ENCODE measurements at places on chromosomes 7 and 10.

GRCh38 chr7:54392935-54393334, 149.2 kb upstream of the VSTM2A start:
- no peak for DNase-seq

DNA sequence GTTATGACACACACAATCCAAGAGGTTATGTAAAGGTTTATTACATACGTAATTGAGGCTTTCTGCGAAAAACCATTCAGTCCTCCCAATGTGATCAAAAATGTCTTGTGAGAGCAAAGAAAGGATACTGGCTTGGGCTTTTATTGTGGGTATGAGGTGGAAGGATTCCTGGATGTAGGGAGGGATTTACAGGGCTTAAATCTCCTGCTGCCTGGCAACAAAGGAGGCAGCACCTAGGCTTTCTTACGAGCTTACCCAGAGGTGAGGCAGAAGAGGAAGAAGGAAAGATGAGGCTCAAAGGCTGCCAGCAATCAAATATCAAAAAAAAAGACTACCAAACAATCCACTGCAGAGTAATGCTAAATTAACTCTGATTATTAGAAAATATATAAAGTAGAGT, 1149.5 kb upstream of the POT1 start:
- DNase-seq: no peak

DNA sequence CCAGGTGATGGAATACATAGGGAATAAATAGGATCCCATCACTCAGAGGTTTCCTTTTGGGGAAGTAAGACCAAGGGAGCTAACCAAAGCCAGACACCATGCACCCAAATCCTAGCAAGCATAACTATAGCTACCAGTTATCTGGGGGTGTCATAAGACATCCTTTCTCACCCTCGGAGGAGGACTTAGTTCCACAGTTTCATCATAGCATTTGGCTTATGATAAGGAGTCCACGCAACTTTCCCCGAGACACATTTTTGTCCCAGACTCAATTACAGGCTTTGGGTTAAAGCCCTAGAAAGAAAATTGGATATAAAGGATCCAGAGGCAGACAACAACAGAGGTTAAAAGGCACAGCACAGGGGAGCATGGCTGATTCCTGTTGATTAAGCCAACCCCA, 442.9 kb downstream of the HTR7 start:
- peak; percentile 16 for DNase-seq

GRCh38 chr7:22861576-22861975, 38.9 kb upstream of the TOMM7 start:
- no peak for DNase-seq

DNA sequence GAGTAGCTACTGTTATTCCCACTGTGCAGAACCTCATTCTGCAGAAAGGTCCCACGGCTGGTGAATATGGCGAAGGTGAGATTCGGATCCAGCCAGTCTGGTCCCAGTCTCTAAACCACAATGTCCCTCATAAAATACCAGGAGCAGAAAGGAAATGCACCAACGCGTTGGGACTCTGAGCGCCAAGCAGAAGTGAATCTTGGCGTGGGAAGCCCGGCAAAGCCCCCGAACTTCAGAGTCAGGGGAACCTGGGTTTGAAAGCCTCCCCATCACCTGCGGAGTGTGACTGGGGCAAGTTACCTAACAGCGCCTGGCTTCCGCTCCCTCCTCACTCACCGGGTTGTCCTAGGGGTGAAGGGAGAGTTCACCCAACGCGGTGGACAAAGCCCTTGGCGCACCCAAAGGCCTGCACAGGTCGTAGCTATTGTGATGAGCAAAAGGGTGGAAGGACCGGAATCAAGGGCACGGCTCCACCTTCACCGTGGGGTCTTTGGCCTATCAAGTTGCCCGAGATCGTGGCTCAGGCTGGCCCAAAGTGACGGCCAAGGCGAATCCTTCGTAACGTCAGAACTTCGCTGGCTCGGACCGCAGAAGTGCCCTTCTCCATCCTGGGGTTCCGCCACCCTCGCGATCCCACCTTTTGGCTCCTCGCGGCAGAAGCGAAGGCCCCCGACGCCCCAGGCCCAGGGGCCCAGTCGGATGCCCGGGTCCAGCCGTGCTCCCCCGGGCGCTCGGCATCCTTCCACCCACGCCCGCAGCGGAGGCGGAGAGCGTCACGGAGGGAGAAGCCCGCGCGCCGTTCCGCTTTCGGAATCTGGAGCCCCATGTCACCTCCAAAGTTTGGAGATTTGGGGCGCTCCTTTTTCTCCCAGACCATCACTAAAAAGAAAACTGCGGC, 811 bp downstream of the RGS10 start:
- no peak for DNase-seq

- no peak for DNase-seq
Observed at GRCh38 chr7:44564606-44565005, 9.1 kb downstream of the DDX56 start.

DNA sequence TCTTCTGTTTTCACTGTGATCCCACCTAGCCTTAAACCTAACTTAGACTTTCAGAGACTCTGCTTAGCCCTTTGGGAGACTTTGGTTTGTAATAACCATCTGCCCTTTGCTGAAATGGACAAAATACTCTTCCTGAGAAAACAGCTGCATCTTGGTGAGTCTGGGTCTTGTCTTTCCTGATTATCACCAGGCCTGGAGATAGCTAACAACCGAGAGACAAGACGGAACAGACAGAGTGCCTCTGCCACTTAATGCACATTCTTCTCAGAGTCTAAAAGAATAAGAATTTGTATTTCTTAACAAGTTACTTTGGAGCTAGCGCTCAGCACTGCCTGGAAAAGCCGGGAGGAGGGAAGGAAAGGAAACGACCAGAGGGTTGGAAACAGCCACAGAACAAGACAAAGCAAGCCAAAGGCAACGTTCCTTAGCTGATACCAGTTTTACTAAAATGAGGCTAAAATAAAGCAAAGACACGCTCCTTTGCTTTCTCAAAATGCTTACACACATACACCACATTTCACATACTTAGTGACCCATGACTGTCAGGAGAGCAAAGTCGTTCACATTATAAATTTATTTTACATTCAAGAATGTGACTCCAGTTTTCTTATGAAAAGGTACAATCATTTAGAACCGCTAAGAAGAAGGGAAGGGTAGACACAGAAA, 70.3 kb upstream of the DGKI start:
- DNase-seq: no peak

GRCh38 chr10:7308826-7309225, 102.0 kb downstream of the SFMBT2 start:
- DNase-seq: no peak

- DNase-seq: no peak
Observed at GRCh38 chr10:98076086-98076485, 45.7 kb upstream of the CRTAC1 start.

- no peak for DNase-seq
Observed at GRCh38 chr7:11665357-11665756, 166.6 kb downstream of the THSD7A start.

DNA sequence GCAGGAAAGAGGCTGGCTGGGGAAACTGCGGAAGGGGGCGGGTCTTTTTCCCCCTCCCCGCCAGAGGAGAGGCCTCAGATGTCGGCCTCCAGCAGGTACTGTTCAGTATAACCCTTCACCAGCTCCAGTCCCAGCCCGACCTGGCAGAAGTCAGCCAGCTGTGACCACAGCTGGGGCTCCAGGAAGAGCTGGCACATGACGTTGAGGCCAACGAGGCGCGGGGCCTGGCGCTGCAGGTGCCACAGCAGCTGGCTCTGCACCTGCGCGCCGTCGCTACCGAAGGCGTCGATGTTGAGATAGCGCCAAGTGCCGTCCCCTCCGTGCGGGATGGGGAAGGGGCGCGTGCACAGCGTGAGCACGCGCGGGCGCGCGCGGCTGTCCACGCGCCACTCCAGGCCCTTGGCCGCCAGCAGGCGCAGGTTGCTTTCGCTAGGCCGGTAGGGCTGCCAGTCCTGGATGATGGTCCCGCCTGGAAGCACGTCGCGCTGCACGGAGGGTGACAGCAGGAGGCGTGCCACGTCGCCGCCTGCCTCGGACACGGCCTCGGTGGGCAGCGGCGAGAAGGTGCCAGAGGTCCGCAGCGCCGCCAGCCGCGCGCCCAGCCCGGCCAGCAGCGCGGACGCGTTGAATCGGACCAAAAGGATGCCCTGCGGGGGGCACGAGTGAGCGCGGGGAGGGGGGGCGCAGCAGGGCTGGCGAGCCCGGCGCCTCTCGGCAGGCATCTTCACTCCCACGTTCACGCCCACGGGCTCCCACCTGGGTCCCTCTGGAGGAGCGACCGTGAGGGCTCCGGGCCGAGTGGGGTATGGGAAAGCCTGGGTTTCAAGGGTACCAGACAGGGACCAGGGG, 6.9 kb upstream of the VGF start:
- DNase-seq: no peak

DNA sequence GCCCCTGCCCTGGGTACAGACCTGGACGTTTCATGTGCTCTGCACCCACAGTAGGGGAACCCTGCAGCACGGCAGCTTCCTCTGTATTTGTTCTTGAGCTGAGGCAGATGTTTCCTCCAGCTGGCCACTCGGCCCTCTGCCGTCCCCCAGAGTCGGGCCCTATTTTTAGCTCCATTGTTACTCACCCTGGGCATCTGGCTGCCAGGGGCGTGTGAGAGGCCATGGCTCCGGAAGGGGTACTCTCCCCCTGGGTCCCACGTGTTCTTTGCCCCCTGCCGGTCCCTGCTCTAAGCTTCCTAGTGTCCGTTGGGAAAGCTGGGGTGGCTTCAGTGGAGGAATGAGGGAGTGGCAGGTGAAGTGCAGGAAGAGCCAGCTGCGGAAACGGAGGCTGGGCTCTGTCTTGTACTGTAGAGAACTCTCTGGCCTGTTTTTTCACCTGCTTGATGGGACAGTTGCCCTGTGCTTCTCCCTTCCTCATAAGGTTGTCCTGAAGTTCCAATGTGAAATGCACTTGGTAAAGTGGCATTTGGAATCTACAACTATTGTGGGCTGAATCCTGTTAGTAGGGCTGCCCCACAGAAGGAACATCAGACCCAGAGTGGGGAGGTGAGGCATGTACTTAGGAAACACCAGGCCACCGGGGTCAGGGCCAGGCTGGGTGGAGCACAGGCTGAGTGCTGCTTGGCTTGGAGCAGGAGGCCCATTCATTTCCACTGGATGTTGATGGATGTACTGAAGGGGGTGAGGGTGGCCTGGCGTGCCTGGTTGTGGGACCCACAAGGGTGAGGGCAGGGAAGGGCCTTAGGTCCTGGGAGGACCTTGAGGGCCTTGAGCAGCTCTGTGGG, 30.6 kb downstream of the PALD1 start:
- peak; percentile 39 for DNase-seq

DNA sequence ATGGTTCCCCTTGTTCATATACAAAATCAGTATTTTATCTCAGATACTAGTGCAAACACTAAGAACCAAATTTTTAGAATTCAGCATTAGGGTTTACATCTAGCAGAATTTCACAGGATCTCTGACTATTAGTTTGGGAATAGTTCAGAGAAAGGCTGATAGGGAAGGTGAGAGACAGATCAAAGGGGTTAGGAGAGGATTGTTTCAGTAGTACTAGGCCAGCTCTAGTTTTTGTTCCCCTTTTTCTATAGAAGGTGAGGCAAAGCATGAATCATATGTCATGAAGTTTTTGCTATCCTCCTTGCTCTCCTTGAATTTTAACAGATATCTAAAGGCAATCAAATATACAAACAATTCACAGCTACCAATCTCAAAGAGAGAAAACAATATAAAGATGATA, 26.1 kb upstream of the CTNNA3 start:
- DNase-seq: no peak

DNA sequence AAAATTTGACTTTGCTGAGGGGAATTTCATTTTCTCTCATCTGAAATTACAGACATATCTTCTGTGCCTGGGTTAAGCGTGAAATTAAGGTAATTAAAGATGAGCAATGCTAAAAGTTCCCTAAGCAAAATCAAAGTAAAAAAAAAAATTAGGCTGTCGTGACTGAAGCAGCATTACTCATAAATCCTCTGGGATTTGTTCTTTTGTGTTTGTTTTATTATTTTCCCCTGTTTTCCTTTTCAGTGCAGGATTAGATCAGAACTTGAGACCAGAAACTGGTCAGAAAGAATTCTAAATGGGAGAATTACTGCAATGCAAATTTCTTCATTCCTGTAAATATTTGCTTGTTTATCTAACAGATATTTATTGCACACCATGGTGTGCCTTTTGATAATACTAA, 141.4 kb upstream of the BET1 start:
- peak; percentile 59 for DNase-seq

DNA sequence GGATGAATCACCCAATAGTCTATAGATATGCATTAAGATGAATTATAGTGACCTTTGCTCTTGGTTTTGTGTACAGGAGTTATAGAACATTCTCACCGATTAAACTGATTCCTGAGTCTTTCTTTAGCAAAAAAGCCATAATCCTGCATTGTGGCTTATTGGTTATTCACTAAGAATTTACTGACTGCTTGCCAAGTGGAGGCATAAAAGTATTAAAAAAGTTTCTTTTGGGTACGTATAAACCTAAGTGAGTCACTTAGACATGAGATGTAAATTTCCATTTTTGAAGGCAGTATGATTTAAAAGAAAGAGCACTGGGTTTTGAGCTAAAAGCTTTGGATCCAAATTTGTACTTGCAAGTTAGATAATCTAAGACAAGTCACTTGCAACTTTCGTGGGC, 100.7 kb downstream of the CDK6 start:
- DNase-seq: peak; percentile 44

DNA sequence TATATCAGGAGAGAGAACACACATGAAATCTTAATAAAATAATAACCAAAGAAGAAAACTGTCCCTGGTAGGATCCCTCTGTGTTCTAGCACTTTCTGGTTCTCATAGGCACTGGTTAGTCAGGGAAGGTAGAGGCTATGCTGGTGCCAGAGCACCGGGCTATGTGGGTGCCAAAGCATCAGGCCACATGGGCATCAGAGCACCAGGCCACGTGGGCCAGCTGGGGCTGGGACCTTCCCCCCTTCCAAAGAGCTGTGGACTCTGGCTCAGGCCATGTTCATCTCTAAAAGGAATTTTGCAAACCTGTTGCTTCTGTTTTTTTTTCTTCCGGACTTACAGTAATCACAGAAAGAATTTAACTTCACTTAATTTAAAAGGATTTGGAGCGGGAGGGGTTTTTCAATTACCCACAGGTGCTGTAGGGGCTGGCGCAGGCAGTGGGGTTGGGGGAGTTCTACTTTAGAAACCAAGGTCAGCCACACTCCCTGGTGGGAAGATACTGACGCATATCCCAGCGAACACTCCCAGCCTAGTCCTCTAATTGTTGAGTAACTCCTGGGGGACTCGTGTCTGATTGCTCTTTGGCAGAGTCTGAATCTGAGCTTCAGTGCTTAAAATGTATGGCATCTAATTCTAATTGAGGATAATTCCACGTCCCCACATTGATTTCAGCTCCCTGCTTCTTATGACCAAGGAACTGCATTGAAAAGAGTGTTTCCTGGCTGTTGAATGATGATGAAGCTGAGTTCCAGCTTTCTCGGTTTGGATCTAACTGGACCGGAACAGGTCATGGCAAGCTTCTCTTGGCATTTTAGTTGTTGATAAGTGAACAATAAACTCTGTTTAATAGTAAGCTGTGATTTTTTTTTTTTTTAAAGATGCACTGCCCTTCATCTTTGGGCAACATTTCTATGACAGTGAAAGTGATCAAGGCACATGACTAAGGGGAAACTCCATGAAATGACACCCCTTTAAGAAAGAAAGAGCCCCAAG, 110.7 kb upstream of the FZD8 start:
- peak; percentile 38 for DNase-seq

DNA sequence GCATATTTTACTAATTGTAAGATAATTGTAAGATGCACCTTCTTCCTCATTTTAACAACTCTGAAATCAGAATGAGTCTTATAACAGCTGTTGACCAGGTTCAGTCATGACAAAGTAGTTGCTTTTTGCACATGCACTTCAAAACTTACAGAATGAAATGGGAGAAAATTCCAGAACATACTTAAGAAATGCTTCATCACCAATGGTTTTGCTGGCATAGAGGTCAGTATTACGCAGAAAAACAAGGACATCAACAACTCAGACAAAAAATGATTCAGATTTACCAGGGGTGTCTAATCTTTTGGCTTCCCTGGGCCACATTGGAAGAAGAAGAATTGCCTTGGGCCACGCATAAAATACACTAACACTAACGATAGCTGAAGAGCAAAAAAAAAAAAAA, 13.3 kb downstream of the COL28A1 start:
- DNase-seq: no peak

Measured in fibroblast of pulmonary artery (primary cell).